ENCODE measurements at places on chromosomes 5 and 9.

GRCh38 chr9:94108584-94108983 lies 24.3 kb downstream of the PTPDC1 start:
- DNase-seq, result no peak

GRCh38 chr9:110923601-110924000 lies 114.7 kb downstream of the LPAR1 start:
- DNase-seq, result no peak

- DNase-seq, result no peak
Measured at GRCh38 chr5:127410959-127411358, 106.5 kb upstream of the PRRC1 start.

- DNase-seq, result no peak
Measured at GRCh38 chr5:135839566-135839965, 5.1 kb downstream of the SLC25A48 start.

- no peak for DNase-seq
Measured at GRCh38 chr5:34657274-34657921, 1.3 kb downstream of the RAI14 start.

DNA sequence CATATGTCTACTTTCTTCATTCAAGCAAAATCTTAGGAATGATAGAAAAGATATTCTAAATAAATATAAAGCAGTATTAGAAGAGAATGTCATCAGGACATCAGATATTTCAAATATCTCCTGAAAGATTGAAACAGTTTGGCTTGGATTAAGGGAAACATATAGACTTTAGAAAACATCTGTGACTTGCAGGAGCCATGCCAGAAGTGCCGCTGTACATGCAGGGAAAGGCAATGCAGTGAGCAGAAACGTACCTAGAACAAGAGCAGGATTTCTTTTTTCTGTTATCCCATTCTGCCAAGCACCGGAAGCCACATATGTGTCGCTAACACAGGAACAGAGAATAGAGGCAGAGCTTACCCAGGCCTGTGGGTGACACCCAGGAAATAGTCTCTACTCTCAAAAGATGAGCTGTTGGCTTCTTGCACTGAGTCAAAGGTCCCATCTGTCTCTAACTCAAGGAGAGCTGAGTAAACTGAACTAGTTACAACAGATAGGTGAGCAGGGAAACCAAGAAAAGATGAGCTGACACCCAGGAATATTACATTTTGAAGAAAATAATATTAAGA lies 5.8 kb downstream of the ADAMTS19 start:
- no peak for DNase-seq

DNA sequence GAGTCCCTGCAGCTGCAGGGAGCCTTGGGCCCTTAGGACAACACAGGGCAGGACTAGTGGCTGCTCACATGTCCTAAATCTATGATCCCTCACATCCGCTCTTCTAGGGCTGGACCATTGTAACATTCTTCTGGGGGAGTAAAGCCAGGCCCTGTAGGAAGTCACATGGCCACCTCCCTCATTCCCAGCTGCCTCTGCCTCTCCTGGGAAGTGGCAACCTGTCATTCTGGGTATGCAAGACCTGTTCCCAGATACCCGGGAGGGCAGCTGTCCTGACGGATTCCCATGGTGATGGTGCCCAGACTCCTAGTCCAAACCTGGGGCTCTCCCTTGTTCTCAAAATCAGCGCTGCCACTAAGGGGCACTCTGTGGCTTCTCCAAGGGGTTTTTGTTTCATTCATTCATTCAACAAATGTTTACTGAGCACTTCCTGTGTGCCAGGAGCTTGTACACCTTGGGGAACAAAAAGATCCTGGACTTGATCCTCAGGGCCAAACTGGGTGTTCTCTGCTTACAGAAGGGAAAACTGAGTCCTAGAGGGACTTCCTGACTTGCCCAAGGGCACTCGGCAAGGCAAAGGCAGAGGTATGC lies 85.6 kb downstream of the PSD2 start:
- no peak for DNase-seq

- no peak for DNase-seq
Measured at GRCh38 chr9:70260007-70260443, 1.2 kb downstream of the SMC5 start.

DNA sequence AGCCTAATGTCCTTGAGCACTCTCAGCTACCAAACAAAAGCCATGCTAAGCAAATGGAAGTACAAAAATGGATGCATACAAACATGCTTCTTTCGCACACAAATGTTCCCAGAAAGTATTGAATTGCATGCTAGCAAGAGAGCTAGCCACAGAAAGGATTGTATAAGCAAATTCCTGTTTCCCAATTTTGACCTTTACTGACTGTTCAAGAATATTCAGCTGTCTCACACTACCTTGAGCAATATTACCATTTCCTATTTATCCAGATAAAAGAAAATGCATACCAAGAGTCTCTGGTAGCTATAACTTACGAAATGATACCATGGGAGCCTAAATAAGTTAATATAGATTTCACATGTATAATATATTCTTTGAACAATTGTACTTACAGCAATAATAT lies 264.6 kb downstream of the TMEM167A start:
- no peak for DNase-seq

GRCh38 chr9:5453673-5454072 lies 3.3 kb downstream of the CD274 start:
- no peak for DNase-seq

DNA sequence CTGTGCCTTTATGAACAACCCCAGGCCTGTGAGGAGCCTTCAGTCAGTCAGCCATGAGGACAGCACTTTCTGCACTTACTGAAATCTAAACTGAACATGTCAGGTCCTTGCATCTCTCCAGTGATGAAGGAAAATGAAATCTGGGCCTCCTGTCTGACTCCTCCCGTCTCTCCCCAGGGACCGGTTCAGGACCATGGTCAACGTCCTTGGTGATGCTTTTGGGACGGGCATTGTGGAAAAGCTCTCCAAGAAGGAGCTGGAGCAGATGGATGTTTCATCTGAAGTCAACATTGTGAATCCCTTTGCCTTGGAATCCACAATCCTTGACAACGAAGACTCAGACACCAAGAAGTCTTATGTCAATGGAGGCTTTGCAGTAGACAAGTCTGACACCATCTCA lies 77.0 kb upstream of the PLPP6 start:
- no peak for DNase-seq

DNA sequence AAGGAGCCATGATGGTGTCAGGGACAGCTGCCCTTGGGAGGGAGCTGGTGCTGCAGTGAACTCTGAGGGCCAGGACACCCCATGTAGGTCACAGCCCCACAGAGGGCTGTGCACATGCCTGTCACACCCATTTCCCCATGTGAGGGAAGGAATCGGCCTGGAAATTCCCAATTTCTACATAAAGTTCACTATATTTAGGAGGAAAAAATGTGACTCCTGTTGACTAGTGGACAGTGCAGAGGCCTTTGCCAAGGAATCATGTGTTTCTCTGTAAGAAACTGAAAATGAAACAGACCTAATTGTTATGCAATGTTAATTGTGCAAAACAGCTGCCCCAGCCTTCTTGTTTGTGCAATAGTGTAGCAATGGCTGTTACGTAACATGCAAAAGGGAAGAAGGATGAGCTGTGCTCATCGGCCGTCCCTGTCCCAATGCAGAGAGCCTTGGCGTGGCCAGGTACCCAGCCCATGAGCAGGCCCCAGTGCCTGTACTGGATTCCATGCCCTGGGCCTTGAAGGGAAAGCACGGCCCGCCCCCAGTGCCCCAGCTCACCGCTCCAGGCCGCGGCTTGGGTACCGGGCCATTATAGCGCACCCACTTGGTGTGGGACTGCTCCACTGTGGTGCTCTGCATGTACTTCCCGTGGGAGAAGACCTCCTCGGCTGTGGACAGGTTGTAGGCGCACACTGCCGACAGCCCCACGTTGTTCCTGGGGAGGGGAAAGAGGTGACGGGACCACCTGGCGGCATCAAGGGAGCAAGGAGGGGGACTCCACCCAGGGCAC lies 70.0 kb downstream of the SECISBP2 start:
- no peak for DNase-seq

- peak; percentile 5 for DNase-seq
Measured at GRCh38 chr5:99076723-99077640, 148.2 kb upstream of the CHD1 start.

DNA sequence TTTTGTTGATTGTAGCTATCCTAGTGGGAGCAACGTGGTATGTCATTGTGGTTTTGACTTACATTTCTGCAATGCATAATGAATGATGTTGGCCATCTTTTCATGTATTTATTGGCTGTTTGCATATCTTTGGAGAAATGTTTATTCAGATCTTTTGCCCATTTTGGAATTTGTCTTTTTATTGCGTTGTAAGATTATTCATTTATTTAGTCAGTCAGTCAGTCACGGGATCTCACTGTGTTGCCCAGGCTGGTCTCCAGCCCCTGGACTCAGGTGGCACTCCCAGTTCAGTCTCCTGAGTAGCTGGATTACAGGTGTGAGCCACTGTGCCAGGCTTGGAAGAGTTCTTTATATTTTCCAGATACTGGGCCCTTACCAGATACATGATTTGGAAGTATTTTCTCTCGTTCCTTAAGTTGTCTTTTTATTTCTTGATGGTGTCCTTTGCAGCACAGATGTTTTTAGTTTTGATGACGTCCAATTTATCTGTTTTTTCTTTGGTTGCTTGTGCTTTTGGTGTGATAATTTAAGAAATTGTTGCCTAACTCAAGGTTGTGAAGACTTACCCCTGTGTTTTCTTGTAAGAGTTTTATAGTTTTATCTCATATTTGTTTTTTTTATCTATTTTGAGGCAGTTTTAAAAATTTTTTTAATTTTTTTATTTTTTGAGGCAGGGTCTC lies 67.1 kb downstream of the EHMT1 start:
- no peak for DNase-seq

Measured in CMK (cell line).